ENCODE measurements at places on chromosomes 3 and 15. TPM values are rescaled to one million over a fixed set of nuclear protein-coding genes. Genes with fewer than 3 reads are reported as not detected.

- H3K27ac ChIP-seq, result no peak overlapping the region
- H3K27me3 ChIP-seq, result no peaks in the 10 kb centered on the region
- no peaks in the 10 kb centered on the region for H3K36me3 ChIP-seq
- H3K4me3 ChIP-seq, result no peak overlapping the region
Measured at GRCh38 chr3:13121553-13122001, 48.3 kb upstream of the IQSEC1 start.

The ZNF80 gene
- 2.3 TPM for total RNA-seq

DNA sequence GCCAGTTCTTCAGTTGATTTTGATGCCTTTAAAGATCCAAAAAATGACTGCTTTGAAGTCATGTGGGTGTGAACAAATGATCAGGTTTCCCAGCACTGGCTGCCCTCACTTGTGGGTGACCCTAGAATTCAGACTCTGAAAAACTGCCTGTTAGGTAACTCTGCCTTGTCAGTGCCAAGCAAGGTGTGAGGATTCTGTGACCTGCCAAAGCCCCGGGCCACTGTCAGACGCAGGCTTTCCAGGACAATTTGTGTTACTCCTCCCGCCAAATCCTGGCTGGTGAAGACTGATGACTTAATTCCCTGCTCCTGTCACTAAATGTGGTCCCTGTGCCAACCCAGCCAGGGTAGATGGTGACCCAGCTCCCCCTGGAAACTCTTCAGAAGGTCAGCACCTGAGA, 99.2 kb upstream of the PSMD6 start:
- H3K4me1 ChIP-seq, result no peaks in the 10 kb centered on the region
- no peak overlapping the region for H3K27ac ChIP-seq
- H3K4me3 ChIP-seq, result no peak overlapping the region
- H3K27me3 ChIP-seq, result peaks cover 14% of the 10 kb centered on the region
- no peaks in the 10 kb centered on the region for H3K36me3 ChIP-seq
- DNase-seq, result no peak

GRCh38 chr3:70276901-70277300, 35.5 kb downstream of the MDFIC2 start:
- no peak overlapping the region for H3K27ac ChIP-seq
- H3K4me3 ChIP-seq, result no peak overlapping the region
- H3K4me1 ChIP-seq, result no peaks in the 10 kb centered on the region

GRCh38 chr3:106140431-106140830, 271.6 kb upstream of the CBLB start:
- peaks cover 1% of the 10 kb centered on the region for H3K36me3 ChIP-seq
- H3K27me3 ChIP-seq, result no peaks in the 10 kb centered on the region
- H3K4me1 ChIP-seq, result peaks cover 8% of the 10 kb centered on the region
- no peak overlapping the region for H3K27ac ChIP-seq

GRCh38 chr15:73617913-73618312, 15.3 kb downstream of the NPTN start:
- no peak overlapping the region for H3K4me3 ChIP-seq
- no peaks in the 10 kb centered on the region for H3K27me3 ChIP-seq
- H3K36me3 ChIP-seq, result no peaks in the 10 kb centered on the region
- DNase-seq, result no peak
- H3K27ac ChIP-seq, result no peak overlapping the region

The EAF2 gene
- total RNA-seq, result 13.4 TPM

DNA sequence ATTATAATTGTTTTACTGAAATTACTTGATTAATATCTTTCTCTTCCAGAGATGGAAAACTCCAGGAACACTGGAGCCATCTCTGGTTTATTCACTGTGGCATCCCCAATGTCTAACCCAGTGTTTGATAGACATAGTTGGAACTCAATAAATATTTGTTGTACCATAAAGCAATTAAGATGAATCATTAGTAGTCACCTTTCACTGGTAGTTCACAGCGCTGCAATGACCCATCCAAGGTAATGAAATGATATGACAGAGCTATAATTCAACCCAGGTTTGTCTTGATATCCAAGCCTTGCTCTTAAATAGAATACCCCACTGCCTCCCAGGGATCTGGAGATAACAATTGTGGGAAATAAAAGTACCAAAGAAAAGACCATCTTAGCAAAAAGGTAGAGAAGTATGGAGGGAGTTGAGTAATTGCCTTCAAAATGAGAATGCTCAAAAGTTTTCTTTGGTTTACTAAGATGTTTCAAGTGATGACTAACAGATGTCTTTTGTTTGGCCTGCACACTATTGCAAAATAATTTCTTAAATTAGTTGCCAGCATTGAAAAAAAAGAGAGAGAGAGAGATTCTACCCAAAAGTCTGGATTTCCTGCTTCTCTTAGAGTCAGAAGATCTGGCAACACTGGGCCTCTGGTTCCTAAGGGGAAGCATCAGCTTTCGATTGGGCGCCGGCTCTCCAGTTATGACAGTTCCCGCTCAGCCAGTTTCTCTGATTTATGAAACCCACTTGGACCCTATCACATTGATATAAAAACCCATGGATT, 348.5 kb downstream of the ERC2 start:
- no peaks in the 10 kb centered on the region for H3K27me3 ChIP-seq
- no peak for DNase-seq
- H3K4me1 ChIP-seq, result no peaks in the 10 kb centered on the region
- no peaks in the 10 kb centered on the region for H3K36me3 ChIP-seq
- H3K4me3 ChIP-seq, result no peak overlapping the region
- H3K27ac ChIP-seq, result no peak overlapping the region

The CCDC80 gene
- not detected for total RNA-seq

The REC114 gene
- not detected for total RNA-seq

DNA sequence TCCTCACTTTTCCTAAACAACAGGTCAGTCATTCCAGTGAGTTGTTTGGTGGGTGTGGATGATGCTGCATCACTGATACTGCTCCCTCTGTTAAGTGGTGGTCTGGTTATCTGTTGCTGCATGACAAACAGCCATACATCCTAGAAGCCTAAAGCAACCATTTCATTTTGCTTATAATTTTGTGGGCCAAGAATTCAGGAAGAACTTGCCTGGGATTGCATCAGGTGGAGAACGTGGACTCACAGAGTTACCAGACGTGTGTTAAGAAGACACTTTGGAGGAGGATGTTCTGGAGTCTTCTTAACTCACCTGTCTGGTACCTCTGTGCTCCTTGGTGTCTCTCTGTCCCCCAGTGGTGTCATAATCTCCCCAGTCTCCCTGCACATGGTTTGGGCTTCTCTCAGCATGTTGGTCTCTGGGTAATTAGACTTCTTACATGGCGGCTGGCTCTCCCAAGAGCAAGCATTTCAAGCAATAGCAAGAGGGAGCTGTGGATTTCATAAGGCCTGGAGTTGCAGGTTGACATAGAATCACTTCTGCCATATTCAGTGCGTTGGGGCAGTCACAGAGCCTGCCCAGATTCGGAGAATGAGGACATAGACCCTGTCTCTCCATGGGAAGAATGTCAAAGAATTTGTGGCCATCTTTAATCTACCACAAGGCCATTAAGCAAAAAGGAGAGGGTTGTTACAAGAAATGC, 20.1 kb downstream of the USP3 start:
- no peaks in the 10 kb centered on the region for H3K27me3 ChIP-seq
- H3K27ac ChIP-seq, result no peak overlapping the region
- no peak for DNase-seq
- no peak overlapping the region for H3K4me3 ChIP-seq
- peaks cover 16% of the 10 kb centered on the region for H3K36me3 ChIP-seq

- H3K4me3 ChIP-seq, result no peak overlapping the region
- H3K27me3 ChIP-seq, result no peaks in the 10 kb centered on the region
- no peaks in the 10 kb centered on the region for H3K36me3 ChIP-seq
- H3K27ac ChIP-seq, result no peak overlapping the region
- no peak for DNase-seq
Measured at GRCh38 chr3:117798221-117798620, 1088.6 kb downstream of the TUSC7 start.

GRCh38 chr3:107855710-107856109, 235.1 kb downstream of the CD47 start:
- H3K4me3 ChIP-seq, result no peak overlapping the region
- DNase-seq, result no peak
- H3K36me3 ChIP-seq, result no peaks in the 10 kb centered on the region
- peaks cover 7% of the 10 kb centered on the region for H3K27me3 ChIP-seq

DNA sequence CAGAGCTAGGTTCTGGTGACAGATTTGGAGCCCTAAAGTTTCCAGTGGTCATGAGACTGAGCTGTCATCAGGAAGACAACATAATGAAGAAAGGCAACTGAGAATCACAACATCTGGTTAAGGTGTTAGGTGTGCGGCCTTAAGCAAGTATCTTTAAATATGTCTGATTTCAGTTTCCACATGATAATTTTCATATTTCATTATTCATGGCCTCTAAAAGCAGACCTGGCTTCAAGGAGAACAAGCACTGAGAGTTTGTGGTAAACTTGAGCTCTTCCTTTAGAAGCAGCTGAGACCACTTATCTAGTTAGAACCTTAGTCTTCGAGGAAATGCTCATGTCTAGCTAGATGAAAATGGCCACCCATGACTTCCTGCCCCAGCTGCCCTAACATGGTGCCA, 25.7 kb upstream of the MYLK start:
- DNase-seq, result no peak
- no peaks in the 10 kb centered on the region for H3K4me1 ChIP-seq
- peaks cover 3% of the 10 kb centered on the region for H3K36me3 ChIP-seq
- H3K4me3 ChIP-seq, result no peak overlapping the region
- no peak overlapping the region for H3K27ac ChIP-seq
- H3K27me3 ChIP-seq, result no peaks in the 10 kb centered on the region

- no peaks in the 10 kb centered on the region for H3K4me1 ChIP-seq
- no peaks in the 10 kb centered on the region for H3K36me3 ChIP-seq
- no peaks in the 10 kb centered on the region for H3K27me3 ChIP-seq
Measured at GRCh38 chr15:78995921-78996893, 51.4 kb upstream of the CTSH start.

The TIPIN gene
- 49.8 TPM for total RNA-seq

Measured in activated CD8-positive, alpha-beta T cell treated with anti-CD3 and anti-CD28 coated beads for 36 hours (primary cell).